CD4-positive, alpha-beta memory T cell (primary cell): ENCODE measurements at places on chromosomes 6 and 20. TPM values are rescaled to one million over a fixed set of nuclear protein-coding genes. Genes with fewer than 3 reads are reported as not detected.

Gene HLA-DQA2
- total RNA-seq, result not detected

Gene MCM9
- 36.6 TPM for total RNA-seq

Gene TBC1D22B
- total RNA-seq, result 9.7 TPM

Gene IL17F
- total RNA-seq, result not detected

Gene ERVFRD-1
- not detected for total RNA-seq

DNA sequence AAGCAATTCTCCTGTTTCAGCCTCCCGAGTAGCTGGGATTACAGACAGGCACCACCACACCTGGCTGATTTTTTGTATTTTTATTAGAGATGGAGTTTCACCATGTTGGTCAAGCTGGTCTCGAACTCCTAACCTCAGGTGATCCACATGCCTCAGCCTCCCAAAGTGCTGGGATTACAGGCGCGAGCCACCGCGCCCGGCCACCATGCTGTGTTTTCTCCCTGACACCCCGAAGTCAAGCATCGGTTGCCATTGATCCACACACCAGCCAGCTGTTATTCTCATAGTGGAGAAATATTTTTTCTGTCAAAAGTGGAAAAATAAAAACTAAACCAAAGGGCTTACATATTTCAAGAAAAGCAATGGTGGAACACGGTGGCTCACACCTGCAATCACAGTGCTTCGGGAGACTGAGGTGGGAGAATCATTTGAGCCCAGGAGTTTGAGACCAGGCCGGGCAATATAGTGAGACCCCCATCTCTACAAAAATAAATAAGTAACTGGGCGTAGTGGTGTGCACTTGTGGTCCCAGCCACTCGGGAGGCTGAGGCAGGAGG lies 157.4 kb downstream of the ZMYND8 start:
- H3K36me3 ChIP-seq, result no peaks in the 10 kb centered on the region
- H3K27ac ChIP-seq, result no peak overlapping the region
- DNase-seq, result no peak
- no peak overlapping the region for H3K4me3 ChIP-seq
- no peaks in the 10 kb centered on the region for H3K27me3 ChIP-seq
- no peaks in the 10 kb centered on the region for H3K4me1 ChIP-seq

DNA sequence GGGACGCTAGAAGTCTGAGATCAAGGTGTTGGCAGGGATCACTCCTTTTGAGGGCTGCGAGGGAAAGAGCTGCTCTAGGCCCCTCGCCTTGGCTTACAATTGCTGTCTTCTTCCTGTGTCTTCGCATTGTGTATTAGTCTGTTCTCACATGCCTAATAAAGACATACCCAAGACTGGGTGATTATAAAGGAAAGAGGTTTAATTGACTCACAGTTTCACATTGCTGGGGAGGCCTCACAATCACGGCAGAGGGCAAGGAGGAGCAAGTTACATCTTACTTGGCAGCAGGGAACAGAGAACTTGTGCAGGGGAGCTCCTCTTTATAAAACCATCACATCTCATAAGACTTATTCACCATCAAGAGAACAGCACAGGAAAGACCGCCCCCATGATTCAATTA lies 102.5 kb upstream of the ASF1A start:
- no peaks in the 10 kb centered on the region for H3K36me3 ChIP-seq
- peaks cover 43% of the 10 kb centered on the region for H3K4me1 ChIP-seq
- no peak overlapping the region for H3K27ac ChIP-seq
- no peak overlapping the region for H3K4me3 ChIP-seq
- H3K27me3 ChIP-seq, result no peaks in the 10 kb centered on the region

- no peak overlapping the region for H3K27ac ChIP-seq
- DNase-seq, result no peak
- no peaks in the 10 kb centered on the region for H3K27me3 ChIP-seq
- no peak overlapping the region for H3K4me3 ChIP-seq
- H3K4me1 ChIP-seq, result no peaks in the 10 kb centered on the region
Measured at GRCh38 chr6:79212859-79213258, 21.6 kb downstream of the HMGN3 start.

GRCh38 chr20:9550871-9551270 lies 36.5 kb downstream of the LAMP5 start:
- DNase-seq, result no peak
- no peak overlapping the region for H3K4me3 ChIP-seq
- no peak overlapping the region for H3K27ac ChIP-seq
- no peaks in the 10 kb centered on the region for H3K4me1 ChIP-seq
- no peaks in the 10 kb centered on the region for H3K27me3 ChIP-seq
- H3K36me3 ChIP-seq, result no peaks in the 10 kb centered on the region

- no peak for DNase-seq
- no peaks in the 10 kb centered on the region for H3K36me3 ChIP-seq
- peak overlapping the region; percentile 83 for H3K4me3 ChIP-seq
- H3K27ac ChIP-seq, result peak overlapping the region; percentile 96
Measured at GRCh38 chr6:75603106-75603420, 1.4 kb downstream of the SENP6 start.

DNA sequence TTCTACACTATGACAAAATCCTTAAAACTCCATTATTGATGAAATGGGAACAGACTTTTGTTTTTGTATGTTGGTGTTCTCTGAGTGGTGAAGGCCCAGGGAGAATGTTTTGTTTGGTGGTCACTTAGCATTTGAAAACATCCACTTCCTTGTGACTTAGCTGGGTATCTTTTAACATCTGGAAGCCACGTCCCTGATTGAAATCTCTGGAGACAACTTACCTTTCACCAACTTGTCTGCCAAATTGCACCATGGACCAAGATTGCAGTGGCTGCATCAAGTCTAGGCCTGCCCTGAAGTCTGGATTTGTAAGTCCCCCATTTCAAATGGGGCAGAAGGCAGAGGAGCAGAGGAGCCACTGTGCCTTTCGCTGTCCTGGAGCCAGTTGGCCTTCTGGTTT lies 534 bp upstream of the EFCAB8 start:
- no peak for DNase-seq
- peaks cover 5% of the 10 kb centered on the region for H3K4me1 ChIP-seq

GRCh38 chr6:10390495-10391298 lies 24.2 kb downstream of the TFAP2A start:
- H3K4me3 ChIP-seq, result no peak overlapping the region
- no peak for DNase-seq
- no peak overlapping the region for H3K27ac ChIP-seq
- H3K4me1 ChIP-seq, result no peaks in the 10 kb centered on the region

DNA sequence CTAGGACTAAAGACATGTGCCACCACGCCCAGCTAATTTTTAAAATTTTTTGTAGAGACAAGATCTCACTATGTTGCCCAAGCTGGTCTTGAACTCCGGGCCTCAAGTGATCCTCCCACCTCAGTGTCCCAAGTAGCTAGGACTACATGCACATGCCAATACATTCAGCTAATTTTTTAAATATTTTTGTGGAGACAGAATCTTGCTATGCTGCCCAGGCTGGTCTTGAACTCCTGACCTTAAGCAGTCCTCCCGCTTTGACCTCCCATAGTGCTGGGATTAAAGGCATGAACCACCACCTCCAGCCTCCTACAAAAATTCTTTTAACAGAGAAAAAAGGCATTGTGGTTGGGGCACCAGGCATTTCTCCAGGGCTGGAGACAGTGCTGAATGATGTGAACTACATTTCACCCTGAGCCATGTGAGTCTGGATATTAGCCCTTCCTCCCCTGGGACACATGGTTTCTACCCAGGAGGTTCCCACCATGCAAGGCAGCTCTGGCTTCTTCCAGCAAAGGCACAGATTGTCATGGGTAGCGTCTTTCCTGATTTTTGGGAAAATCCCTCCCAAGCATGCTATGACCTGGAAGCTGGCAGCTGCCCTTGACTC lies 36.3 kb upstream of the CMTR1 start:
- H3K36me3 ChIP-seq, result no peaks in the 10 kb centered on the region
- no peak overlapping the region for H3K27ac ChIP-seq
- no peaks in the 10 kb centered on the region for H3K4me1 ChIP-seq
- no peak for DNase-seq

GRCh38 chr6:80938131-80938530 lies 814.4 kb downstream of the TENT5A start:
- DNase-seq, result no peak
- H3K27ac ChIP-seq, result no peak overlapping the region
- H3K4me3 ChIP-seq, result no peak overlapping the region

GRCh38 chr6:139361211-139361610 lies 13.2 kb downstream of the CITED2 start:
- DNase-seq, result no peak
- no peaks in the 10 kb centered on the region for H3K27me3 ChIP-seq
- peaks cover 9% of the 10 kb centered on the region for H3K4me1 ChIP-seq
- H3K36me3 ChIP-seq, result no peaks in the 10 kb centered on the region
- no peak overlapping the region for H3K4me3 ChIP-seq

DNA sequence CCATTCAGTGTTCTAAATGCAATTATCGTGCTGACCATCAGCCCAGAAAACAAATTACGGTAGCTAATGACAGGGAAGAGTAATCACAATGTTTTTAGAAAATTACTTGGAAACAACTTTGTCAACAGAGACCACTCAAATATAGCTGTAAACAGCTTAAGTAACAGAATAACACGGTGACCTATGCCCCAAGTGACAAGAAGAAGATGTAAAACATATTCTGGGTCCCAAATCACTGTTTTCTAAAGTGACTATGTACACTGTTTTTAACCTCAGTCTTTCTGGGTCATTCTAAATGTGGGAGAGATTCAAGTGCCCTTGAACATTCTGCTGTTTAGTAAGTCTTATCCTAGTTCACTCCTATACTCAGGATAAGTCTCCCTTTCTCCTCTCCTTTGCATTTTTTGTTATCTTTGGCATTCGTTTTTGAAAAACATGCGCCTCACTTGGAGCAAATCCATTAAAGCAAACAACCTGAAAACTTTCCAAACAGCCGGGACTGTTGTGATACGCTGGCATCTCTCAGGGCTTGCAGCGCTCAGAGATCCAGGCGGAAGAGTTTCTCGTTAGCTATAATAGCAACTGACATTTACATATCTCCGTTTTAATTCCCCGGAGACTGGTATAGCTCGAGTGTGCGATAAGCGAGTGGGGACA lies 114.5 kb upstream of the SOX4 start:
- no peaks in the 10 kb centered on the region for H3K27me3 ChIP-seq
- no peak for DNase-seq
- no peak overlapping the region for H3K4me3 ChIP-seq
- H3K4me1 ChIP-seq, result no peaks in the 10 kb centered on the region
- H3K36me3 ChIP-seq, result no peaks in the 10 kb centered on the region

DNA sequence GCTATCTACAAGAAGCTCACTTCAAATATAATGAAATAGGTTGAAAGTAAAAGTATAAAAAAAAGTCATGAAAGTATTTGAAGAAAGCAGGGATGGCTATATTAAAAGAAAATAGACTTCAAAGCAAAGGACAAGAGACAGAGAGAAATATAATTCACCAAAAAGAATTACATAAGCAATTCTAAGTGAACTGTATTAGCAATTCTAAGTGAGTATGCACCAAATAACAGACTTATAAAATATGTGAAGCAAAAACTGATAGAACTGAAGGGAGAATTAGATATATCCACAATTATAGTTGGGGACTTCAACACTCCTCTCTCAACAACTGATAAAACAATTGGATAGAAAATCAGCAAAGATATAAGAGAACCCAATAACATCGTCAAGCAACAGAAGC lies 38.8 kb upstream of the ID4 start:
- H3K4me3 ChIP-seq, result no peak overlapping the region
- no peaks in the 10 kb centered on the region for H3K27me3 ChIP-seq

DNA sequence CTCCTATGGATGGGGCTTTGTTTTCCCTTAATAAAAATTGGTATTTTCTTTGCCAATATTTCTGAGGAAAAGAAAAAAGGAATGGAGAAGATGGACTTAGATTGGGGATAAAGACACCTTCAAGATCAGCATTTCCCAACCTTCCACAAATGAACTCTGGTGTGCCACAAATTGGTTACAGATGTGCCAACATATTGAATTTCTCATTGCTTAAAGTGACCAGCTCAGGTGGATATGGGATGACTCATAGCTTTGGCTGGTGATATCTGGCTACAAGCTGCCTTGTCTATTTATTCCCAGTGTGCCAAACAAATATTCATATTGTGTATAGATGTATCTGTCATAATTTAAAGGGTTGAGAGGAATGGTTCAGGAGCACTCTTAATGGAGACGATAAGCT lies 32.5 kb downstream of the THEMIS start:
- H3K4me3 ChIP-seq, result no peak overlapping the region
- peaks cover 18% of the 10 kb centered on the region for H3K36me3 ChIP-seq
- no peak for DNase-seq
- no peak overlapping the region for H3K27ac ChIP-seq
- H3K4me1 ChIP-seq, result peaks cover 69% of the 10 kb centered on the region
- no peaks in the 10 kb centered on the region for H3K27me3 ChIP-seq

- no peak overlapping the region for H3K4me3 ChIP-seq
- no peak overlapping the region for H3K27ac ChIP-seq
- H3K36me3 ChIP-seq, result no peaks in the 10 kb centered on the region
- H3K4me1 ChIP-seq, result no peaks in the 10 kb centered on the region
- no peaks in the 10 kb centered on the region for H3K27me3 ChIP-seq
Measured at GRCh38 chr6:20791944-20792343, 257.7 kb downstream of the CDKAL1 start.

DNA sequence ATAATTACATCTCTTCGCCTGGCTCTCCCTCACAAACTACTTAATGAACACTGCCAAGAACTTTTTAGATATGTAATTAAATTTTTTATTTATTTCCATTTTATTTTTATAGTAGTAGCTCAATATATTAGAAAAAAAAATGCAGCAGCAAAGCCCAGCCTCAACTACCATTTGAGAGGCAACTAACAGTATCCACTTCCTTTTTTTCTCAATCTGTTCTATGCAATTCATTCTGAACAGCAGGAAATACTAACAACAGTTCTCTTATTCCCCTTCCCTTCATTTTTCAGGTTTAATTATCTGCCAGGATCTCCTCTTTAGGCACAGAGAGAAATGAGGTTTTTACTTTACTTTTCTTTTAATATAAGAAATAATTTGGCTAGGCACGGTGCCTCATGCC lies 112.7 kb downstream of the ZNF217 start:
- no peaks in the 10 kb centered on the region for H3K27me3 ChIP-seq
- no peak for DNase-seq
- H3K4me3 ChIP-seq, result no peak overlapping the region
- H3K27ac ChIP-seq, result no peak overlapping the region
